ENCODE measurements at places on chromosomes 6 and 20.
A peak's percentile ranks its signal among the peaks of the same experiment; 100 is the strongest.

DNA sequence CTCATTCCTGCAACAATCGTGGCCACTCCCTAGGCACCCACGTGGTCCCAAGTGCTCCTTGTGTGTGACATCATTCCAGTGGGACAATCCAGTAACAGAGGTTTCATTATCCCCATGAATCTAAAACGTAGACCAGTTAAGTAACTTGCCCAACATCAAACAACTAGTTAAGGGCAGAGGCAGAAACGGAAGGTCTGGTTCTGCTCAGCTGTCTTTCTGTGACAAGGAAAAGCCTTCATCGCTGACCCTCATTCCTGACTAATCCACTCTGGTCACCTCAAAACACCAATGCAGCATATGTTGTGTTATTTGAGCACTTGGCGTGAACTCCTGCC, 261.4 kb upstream of the JARID2 start:
- DNase-seq = no peak

DNA sequence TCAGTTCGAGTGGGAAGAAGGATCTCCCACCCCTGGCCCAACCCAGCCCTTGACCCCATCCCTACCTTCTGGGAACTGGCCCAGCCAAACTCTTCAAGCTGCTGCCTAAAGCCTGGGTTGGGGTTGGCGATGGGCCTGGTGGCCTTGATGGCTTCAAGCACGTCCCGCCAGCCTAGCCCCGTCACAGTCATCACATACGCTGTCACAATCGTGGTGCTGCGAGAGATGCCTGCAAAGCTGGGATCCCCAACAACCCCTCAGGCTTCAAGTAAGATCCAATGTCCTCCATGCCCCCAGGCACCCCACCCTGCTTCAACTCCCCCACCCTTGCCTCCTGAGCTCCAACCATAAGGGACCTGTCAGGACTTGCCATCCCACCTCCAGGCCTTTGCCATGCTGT, 7.8 kb downstream of the DUSP15 start:
- DNase-seq = no peak

- DNase-seq = no peak
Observed at GRCh38 chr6:159700970-159701369, 7.9 kb upstream of the SOD2 start.

- peak; percentile 22 for DNase-seq
Observed at GRCh38 chr6:45376310-45377042, 1.3 kb downstream of the SUPT3H start.

GRCh38 chr20:50085481-50086365, 27.2 kb downstream of the UBE2V1 start:
- peak; percentile 57 for DNase-seq

- DNase-seq = no peak
Observed at GRCh38 chr6:128806261-128806660, 76.7 kb upstream of the LAMA2 start.

DNA sequence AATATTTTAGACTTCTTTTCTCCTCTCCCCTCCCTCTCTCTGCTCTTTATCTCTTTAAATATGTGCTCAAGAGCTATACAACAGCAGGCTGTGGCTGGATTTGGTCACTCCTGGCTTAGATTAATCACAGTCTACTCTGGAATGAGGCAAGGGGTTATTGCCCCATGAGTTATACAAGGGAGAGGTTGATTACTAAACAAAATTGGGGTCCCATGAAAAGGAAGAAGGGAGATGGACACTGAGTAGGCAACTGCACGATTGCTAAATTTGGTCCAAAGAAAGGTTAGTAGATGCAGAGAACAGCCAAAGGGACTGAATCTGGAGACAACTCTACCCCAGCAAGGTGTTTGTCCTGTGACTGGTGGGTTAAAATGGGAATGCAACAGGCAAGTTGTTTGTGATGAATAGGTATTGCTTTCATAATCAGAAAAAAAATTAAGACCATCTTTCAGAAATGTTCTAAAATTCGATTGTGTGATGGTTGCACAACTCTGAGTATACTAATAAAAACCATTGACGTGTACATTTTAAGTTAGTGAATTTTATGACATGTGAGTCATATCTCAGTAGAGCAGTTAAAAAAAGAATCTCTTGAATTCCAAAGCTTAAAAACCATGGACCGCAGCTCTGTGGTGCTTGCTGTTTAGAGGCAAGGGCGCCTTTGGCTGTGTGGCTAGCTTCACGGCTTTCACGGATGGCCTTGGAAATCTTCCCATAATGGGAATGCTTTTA, 57.1 kb downstream of the KIZ start:
- DNase-seq = peak; percentile 84

- peak; percentile 66 for DNase-seq
Observed at GRCh38 chr6:105326833-105327770, 75.8 kb downstream of the PREP start.

DNA sequence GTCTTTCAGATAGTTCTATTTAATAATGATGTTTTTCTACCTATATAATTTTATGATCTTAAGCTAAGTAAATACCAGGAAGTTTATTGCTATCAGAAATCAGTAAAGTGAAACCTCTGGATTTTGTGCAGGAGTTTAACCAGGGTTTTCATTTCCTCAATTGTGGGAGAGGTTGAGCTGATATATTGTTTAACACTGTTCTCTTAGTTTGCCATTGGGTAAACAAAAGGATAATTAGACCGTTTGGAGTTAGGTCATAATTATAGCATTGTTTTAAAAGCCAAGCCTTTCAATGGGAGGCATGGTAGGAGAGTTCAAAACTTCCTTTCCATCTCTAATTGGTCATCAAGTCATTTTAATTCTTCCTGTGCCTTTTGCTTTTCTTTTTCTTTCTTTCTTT, 58.7 kb downstream of the STXBP5 start:
- DNase-seq = no peak

- peak; percentile 2 for DNase-seq
Observed at GRCh38 chr6:939526-940252, 246.8 kb upstream of the EXOC2 start.

GRCh38 chr6:125014661-125014957, 52.4 kb downstream of the RNF217 start:
- DNase-seq = no peak

GRCh38 chr6:134449781-134450180, 131.9 kb upstream of the SGK1 start:
- no peak for DNase-seq

DNA sequence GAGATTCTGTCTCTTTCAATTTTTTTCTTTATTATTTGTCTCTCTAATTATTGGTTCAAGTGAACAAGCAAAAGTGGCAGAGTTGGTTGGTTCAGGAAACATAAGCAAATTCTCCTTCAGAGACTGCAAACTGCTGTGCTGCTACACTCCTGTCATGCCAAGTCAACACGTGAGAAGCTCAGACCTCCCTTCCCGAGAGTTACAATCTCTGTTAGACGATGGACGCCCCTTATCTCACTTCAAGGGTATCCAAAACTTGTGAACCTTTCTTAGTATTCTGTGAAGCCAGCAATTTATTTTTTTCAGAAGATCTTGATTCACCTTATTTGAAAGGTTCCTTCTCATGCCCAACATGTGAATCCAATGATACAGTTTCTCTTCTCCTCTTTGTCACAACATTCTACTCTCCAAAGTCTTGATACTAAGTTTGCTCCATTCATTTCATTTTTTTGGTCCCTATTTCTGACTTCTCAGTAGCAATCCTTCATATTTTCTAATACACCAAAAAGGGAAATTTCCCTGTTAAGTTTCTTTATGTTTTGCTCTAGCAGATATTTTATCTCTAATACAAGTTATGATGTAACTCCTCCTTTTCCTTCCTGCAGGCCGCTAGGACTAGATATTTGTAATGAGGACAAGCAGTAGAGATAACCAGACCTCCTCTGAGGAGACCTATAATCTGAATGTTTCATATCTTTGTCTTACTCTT, 448.8 kb upstream of the CITED2 start:
- no peak for DNase-seq

DNA sequence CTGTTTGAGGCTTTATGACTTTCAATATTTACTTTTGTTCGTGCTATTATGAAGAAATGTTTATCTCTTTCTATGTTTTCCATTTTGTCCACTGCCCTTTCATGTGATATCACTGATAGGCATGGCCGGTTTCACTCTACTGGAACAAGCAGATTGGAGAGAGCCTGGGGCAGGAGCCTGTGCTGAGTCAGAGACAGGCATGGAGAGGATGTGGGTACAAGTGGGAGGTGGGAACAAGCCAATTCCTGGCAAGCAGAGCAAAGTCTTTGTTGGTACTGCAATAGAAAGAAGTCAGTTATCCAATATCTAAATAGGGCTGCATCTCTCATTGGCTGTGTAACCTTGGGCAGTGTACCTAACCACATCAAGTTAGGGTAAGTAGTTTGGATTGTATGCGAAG, 545.6 kb upstream of the MAP3K7 start:
- peak; percentile 56 for DNase-seq

DNA sequence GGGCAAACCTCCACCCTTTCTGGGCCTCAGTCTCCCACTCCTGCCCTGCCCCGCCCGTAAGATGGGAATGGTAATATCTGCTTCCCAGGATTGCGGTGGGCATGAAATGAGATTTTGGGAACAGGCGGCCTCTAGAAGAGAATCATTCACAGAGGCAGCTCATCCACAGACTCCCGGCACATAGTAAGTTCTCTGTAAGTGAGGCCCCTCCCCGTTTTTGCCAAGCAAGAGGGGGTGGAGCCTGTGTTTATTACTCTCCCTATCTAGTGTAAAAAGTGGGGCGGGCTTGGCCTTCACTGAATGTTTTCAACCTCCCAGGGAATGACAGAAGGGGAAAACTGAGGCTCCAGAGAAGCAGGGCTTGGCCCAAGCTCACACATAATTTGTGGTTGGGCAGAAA, 20.0 kb downstream of the SUN5 start:
- DNase-seq = no peak

DNA sequence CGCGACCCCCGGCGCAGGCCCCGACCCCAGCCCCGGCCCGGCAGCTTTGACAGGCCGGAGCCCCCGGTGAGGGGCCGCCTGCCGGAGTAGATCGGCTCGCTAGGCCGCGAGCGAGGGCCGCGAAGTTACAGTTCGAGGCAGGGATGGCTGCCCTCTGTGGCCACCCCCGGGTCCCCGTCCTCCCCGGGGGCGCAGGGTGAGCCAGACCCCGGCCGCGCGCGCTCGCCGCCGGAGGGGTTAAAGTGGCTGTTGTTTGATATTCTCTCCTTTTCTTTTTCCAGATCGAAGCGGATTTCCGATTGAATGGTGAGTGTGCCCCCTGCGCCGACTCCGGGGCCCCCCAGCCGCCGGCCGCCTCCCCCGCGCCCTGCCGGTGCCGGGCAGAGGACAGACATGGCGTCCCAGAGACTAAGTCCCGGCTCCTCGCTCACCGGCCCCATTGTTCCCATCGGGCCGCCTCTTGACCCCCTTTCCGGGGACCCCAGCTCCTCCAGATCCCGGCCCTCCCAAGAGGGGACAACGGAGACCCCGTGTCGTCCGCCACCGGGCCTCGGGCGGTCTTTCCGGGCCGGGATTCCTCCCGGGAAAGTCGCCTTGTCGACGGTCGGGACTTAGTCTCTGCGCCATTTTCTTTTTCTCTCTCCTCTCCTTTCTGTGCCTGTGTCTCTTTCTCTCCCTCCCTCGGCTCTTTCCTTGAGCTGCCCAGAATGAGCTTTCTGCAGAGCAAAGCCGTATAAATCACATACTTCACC, 704 bp downstream of the TOP1 start:
- DNase-seq = peak; percentile 29

- peak; percentile 51 for DNase-seq
Observed at GRCh38 chr20:39112178-39112743, 150.1 kb downstream of the DHX35 start.

DNA sequence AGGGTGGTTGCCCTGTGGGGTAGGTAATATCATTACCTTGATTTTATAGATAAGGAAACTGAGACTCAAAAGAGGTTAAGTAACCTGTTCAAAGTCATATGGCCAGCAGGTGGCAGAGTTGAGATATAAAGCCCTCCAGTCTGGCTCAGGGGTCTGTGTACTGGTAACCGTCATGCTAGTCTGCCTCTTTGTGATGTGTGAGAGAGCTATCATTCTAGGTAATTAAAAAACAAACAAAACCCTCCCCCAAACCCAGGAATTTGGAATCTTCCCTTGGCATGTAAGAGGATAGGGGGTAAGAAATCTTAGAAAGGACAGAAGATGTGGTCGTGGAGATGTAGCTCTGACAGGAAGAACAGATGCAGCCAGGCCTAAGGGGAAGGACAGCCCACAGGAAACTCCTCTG, 206.0 kb downstream of the CDC5L start:
- DNase-seq = peak; percentile 53

DNA sequence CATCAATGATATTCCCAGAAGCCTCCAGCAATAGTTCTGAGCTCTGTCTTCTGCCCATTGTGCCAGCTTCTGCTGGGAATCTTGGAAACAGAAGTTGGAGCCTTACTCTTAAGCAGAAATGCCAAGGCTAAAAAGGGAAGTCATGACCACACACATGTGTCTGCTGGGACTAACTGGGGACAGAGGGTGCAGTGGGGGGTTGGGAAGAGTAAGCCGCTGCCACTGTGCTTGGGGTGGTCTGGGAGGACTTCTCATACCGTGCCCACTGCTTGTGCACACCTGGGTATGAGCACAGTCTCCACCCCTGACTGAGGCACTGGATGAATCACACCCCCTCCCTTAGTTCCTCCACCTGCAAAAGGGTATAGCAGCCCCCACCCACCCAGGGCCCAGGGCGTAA, 90.7 kb downstream of the CDC5L start:
- no peak for DNase-seq

DNA sequence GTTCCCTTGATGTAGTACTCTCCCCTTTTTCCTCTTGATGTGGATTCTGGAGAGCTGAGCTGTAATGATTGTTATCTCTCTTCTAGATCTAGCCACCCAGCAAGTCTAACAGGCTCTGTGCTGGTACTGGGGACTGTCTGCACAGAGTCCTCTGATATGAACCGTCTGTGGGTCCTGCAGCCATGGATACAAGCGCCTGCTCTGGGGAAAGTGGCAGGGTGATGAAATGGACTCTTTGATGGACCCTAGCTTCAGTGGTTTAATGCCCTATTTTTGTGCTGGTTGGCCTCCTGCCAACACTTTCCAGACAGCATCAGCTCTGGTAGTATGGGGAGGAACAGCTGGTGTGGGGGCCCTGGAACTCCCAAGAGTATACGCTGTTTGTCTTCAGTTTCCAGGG, 216.3 kb downstream of the ADGRG6 start:
- DNase-seq = no peak

DNA sequence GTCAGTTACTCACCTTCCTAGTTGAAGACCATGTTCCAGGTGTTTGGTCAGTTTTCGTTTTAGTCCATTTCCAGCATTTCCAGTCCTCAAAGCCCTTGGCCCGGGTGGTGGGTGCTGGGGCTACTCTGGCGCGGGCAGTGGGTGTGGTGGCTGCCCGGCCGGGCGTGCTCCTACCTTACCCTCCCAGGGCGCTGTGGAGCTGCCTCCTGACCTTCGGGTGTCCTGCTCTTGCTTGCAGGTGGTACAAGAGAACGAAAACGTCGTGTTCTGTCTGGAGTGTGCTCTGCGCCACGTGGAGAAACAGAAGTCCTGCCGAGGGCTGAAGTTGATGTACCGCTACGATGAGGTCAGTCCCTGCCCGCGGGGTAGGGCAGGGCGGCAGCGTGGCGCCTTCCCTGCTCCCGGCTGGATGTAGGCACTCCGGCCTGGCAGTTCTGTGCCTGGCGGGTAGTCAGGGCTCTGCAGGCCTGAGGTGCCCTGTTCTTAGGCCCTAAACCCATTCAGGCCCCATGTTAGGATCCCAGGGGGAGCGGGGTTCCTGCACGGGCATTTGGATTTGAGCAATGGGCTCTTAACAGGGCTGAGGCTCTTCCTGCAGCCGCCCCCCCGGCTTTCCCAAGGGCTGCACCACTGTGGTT, 145.8 kb downstream of the DTNBP1 start:
- no peak for DNase-seq
